ENCODE measurements at places on chromosomes 3 and 15. TPM values are rescaled to one million over a fixed set of nuclear protein-coding genes. Genes with fewer than 3 reads are reported as not detected.

Gene TLR9
- total RNA-seq = 0.64 TPM

Gene STXBP5L
- not detected for total RNA-seq

Gene STT3B
- 90.0 TPM for total RNA-seq

Gene GADL1
- not detected for total RNA-seq

Gene AHSG
- total RNA-seq = not detected

Gene GPX1
- total RNA-seq = 112 TPM

Gene CA12
- total RNA-seq = not detected

Gene TRPC1
- 2.1 TPM for total RNA-seq

Gene CAV3
- not detected for total RNA-seq

- peaks cover 12% of the 10 kb centered on the region for H3K4me1 ChIP-seq
- no peak for DNase-seq
- H3K4me3 ChIP-seq = no peak overlapping the region
- H3K36me3 ChIP-seq = peaks cover 11% of the 10 kb centered on the region
These were observed 53.4 kb upstream of the PPIB start for GRCh38 chr15:64216196-64216595.

GRCh38 chr3:51983578-51984268 lies 388 bp downstream of the ACY1 start:
- peak overlapping the region; percentile 98 for H3K4me3 ChIP-seq
- H3K4me1 ChIP-seq = peaks cover 29% of the 10 kb centered on the region
- peaks cover 3% of the 10 kb centered on the region for H3K36me3 ChIP-seq
- DNase-seq = no peak

DNA sequence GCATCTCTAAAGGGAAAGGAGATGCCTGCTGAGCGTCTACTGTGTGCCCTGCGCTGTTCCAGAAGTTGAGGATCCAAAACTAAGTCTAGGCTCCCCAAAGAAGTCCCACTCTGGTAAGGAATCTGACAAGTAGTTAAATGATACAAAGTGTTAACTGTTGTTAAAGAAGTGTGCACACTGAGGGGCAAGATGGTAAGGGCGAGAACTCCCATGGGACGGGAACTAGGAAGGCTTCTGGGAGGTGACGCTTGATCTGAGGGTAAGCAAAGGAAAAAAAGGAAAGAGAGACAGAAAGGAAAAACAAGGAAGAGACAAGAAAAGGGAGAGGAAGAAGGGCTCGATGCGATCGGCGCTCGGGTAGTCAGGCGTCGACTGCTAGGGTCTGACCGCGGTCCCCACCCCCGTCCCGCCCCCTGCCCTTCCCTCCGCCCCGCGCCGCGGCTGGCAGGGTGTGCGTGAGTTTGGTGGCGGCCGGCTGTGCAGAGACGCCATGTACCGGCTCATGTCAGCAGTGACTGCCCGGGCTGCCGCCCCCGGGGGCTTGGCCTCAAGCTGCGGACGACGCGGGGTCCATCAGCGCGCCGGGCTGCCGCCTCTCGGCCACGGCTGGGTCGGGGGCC lies at the start of gene LACTB:
TSS of gene LACTB (plus strand) at position 480 of the 620 bp plus-strand sequence. CDS start at position 491, 11 bp downstream.
- peak within 1 kb of the TSS; percentile 76 for H3K4me3 ChIP-seq
- peaks cover 15% of the 10 kb centered on the region for H3K4me1 ChIP-seq
- peak; percentile 86 for DNase-seq
- H3K36me3 ChIP-seq = peaks cover 21% of the 10 kb centered on the region
- no peaks in the 10 kb centered on the region for H3K27me3 ChIP-seq

DNA sequence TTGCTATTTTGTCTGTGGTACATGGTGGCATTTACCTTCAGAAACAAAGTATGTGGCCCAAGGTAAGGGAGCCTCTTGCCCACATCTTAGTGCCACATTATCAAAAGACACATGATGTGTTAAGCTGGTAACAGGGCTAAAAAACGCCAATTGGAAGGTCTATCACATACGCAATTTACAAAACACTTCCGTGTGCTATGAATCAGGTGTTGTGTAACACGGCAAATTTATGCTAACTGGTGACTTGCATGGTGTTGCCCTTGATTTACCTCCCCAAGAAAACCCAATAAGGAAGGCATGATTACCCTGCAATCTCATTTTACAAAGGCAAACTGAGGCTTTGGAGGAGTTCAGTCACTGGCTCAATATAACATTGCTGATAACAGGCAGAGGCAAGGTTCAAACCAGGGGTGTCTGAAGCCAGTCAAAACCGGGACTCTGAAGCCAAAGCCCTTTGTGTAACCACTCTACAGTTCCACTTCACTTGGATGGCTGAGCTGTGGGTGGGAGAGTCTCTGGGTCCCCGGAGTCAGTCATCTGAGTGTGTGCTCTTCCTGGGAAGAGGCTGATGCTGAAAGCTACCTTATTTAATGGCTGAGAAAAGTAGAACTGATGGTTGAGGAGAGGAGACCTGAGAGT lies 103.9 kb upstream of the BCL6 start:
- no peak for DNase-seq
- H3K4me3 ChIP-seq = no peak overlapping the region
- no peaks in the 10 kb centered on the region for H3K4me1 ChIP-seq
- no peak overlapping the region for H3K27ac ChIP-seq

DNA sequence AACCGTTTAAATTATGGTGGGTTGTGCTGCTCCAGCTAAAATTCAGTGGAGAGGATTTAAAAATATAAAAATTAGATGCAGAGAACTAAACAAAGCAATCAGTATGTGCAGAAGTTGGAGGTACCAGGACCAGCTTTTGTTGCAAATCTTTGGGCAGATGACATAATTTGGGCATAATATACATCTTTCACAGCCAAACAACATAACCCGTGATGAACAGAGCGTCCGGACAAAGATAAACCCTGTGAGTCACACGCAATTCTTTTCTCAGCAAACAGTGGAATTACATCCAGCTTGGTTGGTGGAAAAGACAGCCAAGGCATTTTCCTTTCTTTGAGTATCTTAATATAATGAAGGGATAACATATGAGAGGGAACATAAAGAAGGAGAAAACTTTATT lies 419.4 kb upstream of the ADAMTS9 start:
- no peak overlapping the region for H3K4me3 ChIP-seq
- no peaks in the 10 kb centered on the region for H3K36me3 ChIP-seq
- no peaks in the 10 kb centered on the region for H3K4me1 ChIP-seq
- H3K27ac ChIP-seq = no peak overlapping the region
- H3K27me3 ChIP-seq = no peaks in the 10 kb centered on the region

DNA sequence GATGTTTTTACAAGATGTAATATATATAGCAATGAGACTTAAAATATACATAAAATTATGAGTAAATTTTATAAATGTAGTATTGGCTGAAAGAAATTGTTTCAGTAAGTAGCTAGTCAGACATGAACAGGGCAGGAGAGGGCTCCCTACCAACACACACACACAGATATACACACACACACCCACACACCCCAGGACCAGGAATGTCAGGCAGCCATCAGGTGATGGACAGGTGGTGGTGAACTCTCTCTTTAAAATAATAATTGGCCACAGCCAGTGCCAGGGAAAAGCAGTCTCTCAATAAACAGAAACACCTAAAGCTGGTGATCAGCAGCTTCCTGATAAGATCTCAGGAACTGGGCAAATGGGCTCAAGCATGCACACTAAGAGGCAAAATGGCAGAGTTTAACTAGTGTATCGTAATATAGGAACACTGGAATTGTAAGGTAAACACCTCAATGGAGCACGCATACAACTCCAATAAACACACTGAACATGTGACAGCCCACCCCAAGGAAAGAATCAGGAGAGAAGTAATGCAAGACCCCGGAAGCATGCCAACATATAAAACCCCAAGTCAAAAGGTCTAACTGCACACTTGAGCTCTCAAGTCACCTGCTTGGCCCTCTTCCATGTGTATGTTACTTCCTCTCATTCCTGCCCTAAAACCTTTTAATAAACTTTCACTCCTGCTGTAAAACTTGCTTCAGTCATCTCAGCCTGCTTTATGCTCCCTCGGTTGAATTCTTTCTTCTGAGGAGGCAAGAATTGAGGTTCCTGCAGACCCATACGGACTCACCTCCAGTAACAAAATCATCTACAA lies 1034.1 kb upstream of the SEMA6D start:
- H3K4me3 ChIP-seq = no peak overlapping the region
- no peak overlapping the region for H3K27ac ChIP-seq
- H3K27me3 ChIP-seq = no peaks in the 10 kb centered on the region
- DNase-seq = no peak

- H3K27ac ChIP-seq = peak overlapping the region; percentile 88
- H3K4me1 ChIP-seq = peaks cover 22% of the 10 kb centered on the region
- peaks cover 11% of the 10 kb centered on the region for H3K27me3 ChIP-seq
- peaks cover 3% of the 10 kb centered on the region for H3K36me3 ChIP-seq
These were observed 274.4 kb downstream of the ADAMTSL3 start for GRCh38 chr15:83928392-83928734.

DNA sequence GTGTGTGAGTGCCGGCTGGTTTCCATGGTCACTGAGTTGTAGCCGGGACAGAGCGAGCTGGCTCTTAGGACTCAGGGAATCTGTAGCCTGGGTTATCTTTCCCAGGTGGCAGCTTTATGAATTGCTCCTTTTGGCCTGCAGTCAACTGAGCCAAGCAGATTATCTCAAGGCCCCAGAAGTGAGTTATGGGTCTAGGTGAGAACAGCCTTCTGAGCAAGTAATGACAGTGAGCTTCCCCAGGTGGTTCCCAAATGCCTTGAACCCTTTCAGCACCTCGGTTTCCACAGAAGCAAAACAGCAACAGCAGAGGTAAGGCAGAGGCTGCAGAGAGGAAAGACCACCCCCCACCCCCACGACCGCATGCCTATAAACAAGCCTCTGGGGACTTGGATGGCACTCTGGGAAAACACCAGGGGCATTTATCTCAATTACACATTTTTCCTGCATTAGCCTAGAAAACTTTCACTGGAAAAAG lies 56.7 kb upstream of the DGKG start:
- peaks cover 8% of the 10 kb centered on the region for H3K4me1 ChIP-seq
- no peaks in the 10 kb centered on the region for H3K36me3 ChIP-seq
- no peak overlapping the region for H3K27ac ChIP-seq
- peaks cover 57% of the 10 kb centered on the region for H3K27me3 ChIP-seq

DNA sequence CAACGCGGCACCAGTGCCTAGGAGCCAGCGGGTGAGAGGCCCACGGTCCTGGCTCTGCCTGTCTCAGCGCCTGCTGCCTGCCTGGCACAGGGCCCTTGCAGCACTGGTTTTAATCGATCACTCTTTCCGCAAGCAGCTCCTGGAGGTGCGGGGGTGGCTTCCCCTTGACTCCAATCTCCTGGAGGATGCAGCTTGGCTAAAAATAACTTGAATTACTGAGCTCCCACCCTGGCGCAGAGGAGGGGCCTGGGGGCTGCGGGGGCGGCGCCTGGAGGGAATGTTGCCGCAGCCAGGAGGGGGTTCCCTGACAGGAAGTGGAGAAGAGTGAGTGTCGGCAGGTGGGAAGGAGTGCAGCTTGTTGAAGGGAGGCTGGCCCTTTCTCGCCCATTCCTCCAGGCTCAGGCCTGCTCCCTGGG lies 9.9 kb upstream of the RPL29 start:
- no peaks in the 10 kb centered on the region for H3K36me3 ChIP-seq
- H3K27me3 ChIP-seq = no peaks in the 10 kb centered on the region
- H3K4me3 ChIP-seq = no peak overlapping the region
- H3K27ac ChIP-seq = no peak overlapping the region
- no peak for DNase-seq

DNA sequence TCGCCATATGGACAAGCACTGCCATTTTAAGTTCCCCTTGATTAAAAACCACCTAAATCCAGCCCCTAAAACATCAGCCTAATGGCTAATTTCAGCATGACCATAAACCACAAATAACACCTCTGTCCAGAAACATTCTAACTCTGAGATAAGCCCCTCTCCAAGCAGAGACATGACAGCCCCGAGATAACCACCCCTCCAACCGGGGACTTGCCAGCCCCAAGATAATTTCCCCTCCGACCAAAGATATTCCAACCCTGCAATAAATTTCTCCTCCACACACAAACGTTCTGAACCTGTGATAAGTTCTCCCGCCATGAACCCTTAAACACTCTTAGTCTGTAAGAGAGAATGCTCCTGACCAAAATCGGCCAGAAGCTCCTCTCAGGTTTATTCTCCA lies 586.8 kb downstream of the EDEM1 start:
- no peaks in the 10 kb centered on the region for H3K36me3 ChIP-seq
- no peak overlapping the region for H3K4me3 ChIP-seq
- H3K27ac ChIP-seq = no peak overlapping the region

DNA sequence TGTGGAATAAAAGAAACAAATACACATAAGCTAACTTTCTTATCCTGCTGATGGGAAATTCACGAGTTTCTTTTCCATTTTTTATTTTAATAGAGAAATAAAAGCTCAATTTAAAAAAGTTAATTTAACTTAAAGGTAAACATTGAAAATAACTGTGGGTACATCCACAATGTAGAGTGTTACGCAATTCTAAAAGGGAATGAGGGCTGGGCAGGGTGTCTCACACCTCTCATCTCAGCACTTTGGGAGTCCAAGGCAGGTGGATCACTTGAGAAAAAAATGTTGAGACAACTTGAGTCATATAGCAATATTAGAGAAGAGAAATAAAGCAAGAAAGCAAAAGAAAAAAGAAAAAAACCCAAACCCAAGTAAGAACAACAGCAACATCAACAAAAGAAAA lies 207.0 kb downstream of the DIPK2A start:
- H3K4me3 ChIP-seq = no peak overlapping the region
- no peak overlapping the region for H3K27ac ChIP-seq
- DNase-seq = no peak
- H3K4me1 ChIP-seq = no peaks in the 10 kb centered on the region
- H3K36me3 ChIP-seq = no peaks in the 10 kb centered on the region

DNA sequence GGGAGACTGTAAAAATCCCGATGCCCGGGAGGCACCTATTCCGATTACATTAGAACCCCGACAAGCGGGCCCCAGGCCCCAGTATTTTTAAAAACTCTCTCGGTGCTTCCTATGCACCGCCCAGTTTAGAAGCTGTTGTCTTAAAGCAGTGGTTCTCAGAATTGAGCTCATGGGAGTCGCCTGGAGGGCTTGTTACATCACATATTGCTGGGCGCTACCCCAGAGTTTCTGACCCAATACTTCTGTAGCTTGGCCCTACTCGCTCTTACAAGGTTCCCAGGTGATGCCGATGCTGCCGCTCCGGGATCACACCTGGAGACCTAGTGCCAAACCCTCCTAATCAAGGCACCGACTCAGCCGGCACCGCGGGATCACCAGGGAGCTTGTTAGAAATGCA lies 35.2 kb downstream of the CPN2 start:
- no peak overlapping the region for H3K4me3 ChIP-seq
- no peak overlapping the region for H3K27ac ChIP-seq
- DNase-seq = no peak
- H3K27me3 ChIP-seq = peaks cover 84% of the 10 kb centered on the region
- H3K4me1 ChIP-seq = peaks cover 30% of the 10 kb centered on the region

GRCh38 chr3:117308756-117309155 lies 599.2 kb downstream of the TUSC7 start:
- H3K36me3 ChIP-seq = no peaks in the 10 kb centered on the region
- H3K27me3 ChIP-seq = no peaks in the 10 kb centered on the region
- H3K27ac ChIP-seq = no peak overlapping the region
- no peak overlapping the region for H3K4me3 ChIP-seq
- no peaks in the 10 kb centered on the region for H3K4me1 ChIP-seq

DNA sequence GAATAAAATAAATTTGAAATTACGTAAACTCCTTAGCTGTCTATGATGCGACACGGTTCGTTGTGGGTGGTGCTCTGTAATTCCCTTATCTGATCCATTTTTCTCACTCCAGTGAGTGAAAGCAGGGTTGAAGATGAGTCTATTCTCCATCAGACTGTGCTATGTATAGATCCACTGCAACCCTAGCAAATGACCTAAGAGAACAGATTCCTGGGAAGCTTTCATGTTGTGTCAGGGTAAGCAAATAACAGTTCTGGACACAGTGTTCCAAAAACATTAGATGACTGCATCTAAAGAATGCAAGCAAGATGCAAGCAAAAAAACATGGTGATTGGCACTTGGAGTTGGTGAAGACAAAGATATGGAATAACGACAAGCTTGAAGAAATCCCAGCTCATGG lies 239.3 kb downstream of the SLC9A9 start:
- H3K27ac ChIP-seq = no peak overlapping the region
- H3K36me3 ChIP-seq = no peaks in the 10 kb centered on the region
- H3K4me1 ChIP-seq = no peaks in the 10 kb centered on the region
- H3K4me3 ChIP-seq = no peak overlapping the region
- no peak for DNase-seq

Measured in activated CD8-positive, alpha-beta memory T cell treated with anti-CD3 and anti-CD28 coated beads, Interleukin-2, amount 10 ng/mL, durations not matched to agents 7 days and 5 days (primary cell).